ENCODE measurements at places on chromosomes 7 and 10. TPM values are rescaled to one million over a fixed set of nuclear protein-coding genes. Genes with fewer than 3 reads are reported as not detected.

Gene OPN4
- 0.17 TPM for total RNA-seq

Gene CD36
- not detected for total RNA-seq

Gene GARIN1A
- total RNA-seq: not detected

Gene PAX4
- not detected for total RNA-seq

Gene CTAGE8
- 1.3 TPM for total RNA-seq

Gene NT5C2
- 30.0 TPM for total RNA-seq

Gene GPRIN2
- 6.3 TPM for total RNA-seq

Gene PLXDC2
- total RNA-seq: 4.7 TPM

Gene MYH16
- 0.09 TPM for total RNA-seq

Gene PHKG1
- total RNA-seq: 1.3 TPM

Gene CRHR2
- total RNA-seq: not detected

Gene ZP3
- total RNA-seq: 21.8 TPM

Gene UTF1
- total RNA-seq: not detected

Gene GAD2
- total RNA-seq: not detected

Gene TMEM130
- 27.3 TPM for total RNA-seq

Gene NPTX2
- total RNA-seq: 40.5 TPM

Gene FRMPD2
- total RNA-seq: 1.2 TPM

Gene DGKI
- total RNA-seq: 1.1 TPM

Measured in Caki2 (cell line).